ENCODE measurements at places on chromosomes 16 and 17. TPM values are rescaled to one million over a fixed set of nuclear protein-coding genes. Genes with fewer than 3 reads are reported as not detected.

- no peak for DNase-seq
Observed at GRCh38 chr17:75472119-75472518, 15.7 kb downstream of the TMEM94 start.

GRCh38 chr17:77496401-77496801 is 355.6 kb downstream of the SEC14L1 start:
- no peak for DNase-seq

- no peak for DNase-seq
Observed at GRCh38 chr16:6081320-6081976, 983.9 kb upstream of the EEF2KMT start.

DNA sequence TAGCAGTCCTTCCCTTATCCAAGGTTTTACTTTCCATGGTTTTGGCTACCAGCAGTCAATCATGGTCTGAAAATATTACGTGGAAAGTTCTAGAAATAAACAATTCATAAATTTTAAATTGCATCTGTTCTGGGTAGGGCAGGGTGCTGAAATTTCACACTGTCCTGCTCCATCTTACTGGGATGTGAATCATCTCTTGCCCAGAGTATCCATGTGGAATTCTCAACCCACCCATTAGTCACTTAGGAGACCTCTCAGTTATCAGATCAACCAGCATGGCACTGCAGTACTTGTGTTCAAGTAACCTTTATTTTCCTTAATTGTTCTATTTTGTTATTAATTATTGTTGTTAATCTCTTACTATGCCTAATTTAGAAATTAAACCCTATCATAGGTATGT is 202.8 kb upstream of the CPHXL start:
- DNase-seq: no peak

DNA sequence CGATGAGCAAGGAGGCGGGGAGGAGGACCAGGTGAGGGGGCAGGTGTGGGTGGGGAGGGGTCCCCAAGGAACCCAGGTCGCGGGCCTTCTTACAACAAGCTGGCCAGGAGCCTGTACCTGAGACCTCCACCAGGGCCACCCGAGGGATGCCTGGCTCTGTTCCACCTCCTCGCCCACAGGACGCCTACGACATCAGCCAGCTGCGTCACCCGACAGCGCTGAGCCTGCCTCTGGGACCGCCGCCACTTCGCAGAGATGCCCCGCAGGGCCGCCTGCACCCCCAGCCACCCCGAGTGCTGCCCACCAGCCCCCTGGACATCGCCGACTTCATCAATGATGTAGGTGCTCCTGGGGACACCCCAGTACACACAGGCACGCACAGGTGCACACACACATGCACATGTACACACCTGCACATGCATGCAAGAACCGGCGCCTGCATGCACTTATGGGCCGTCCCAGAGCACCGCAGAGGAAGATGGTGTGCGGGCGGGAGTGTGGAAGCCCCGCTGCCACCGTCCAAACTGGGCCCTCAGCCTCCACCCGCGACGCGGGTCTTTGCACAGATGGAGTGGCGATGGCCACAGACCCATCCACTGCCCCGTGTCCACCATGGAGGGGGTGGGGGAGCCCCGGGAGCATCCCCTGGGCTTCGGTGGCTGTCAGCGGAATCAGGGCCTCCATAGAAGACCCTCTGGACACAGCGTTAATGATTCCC is 6.6 kb downstream of the SLC22A31 start:
- no peak for DNase-seq

- no peak for DNase-seq
Observed at GRCh38 chr17:35541434-35541833, 4.0 kb upstream of the SLFN12L start.

- peak; percentile 35 for DNase-seq
Observed at GRCh38 chr17:11996722-11997146, 541 bp downstream of the ZNF18 start.

GRCh38 chr17:61275395-61275794 is 124.2 kb upstream of the TBX2 start:
- DNase-seq: no peak

DNA sequence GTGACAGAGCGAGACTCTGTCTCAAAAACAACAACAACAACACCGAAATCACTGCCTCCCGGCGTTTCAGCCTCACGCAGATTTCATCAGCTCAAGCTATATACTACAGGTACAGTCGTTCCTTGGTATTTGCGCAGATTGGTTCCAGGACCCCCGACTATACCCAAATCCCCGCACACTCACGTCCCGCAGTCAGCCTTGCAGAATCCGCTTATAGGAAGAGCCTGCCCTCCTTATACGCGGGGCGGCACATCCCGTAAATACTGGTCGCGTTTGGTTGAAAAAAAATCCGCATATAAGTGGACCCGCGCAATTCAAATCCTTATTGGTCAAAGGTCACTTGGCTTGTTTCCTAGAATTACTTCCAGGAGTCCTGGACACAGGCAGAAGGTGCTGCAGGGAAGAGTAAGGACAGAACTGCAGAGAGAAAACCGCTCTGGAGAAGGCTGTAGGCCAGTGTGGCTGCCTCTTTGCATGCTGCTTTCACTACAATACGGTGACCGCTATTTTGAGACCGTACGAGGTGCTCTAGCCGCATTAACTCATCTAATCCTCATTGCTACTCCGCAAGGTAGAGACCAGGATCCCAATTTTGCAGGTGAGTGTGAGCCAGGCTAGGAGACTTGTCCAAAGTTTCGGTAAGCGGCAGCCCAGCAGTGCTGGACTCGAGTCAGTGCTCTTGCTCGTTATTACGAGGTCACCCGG is 718 bp downstream of the NDUFAB1 start:
- DNase-seq: no peak

- no peak for DNase-seq
Observed at GRCh38 chr17:76710863-76711611, at the start of gene MXRA7. Gene MXRA7, minus strand, starts transcription at chr17:76710965. Its CDS starts 19 bp downstream, at chr17:76710946.

DNA sequence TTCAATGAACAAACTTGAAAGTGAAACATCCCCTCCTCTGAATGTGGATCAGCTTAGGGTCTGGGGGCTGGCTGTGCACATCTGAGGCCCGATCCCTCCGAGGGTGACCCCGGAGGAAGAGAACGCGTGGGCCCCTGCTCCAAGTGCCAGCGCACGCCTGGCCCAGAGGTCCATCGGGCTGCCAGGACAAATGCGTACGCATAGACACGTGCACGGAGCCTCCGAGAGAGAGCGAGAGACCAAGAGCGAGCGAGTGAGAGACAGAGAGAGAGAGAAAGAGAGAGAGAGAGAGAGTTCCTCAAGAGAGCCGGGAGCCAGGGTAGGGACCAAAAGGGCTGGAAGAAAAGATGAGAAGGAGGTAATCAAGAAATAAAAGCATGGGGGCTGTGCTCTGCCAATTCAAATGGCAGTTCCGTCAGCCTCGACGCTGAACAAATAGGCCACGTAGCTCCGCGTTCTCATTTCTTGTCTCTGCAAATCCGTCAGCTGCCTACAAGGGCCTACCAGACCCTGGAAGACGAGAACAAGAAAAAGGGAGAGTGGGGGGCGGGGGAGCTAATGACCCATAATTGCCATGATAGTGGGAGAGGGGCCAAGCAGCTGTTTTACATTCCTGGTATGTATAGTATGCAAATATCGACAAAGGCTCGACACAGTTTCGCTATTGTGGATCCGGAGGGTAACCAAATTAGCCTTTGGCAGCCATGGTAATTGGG is 435.3 kb upstream of the ZFHX3 start:
- no peak for DNase-seq

DNA sequence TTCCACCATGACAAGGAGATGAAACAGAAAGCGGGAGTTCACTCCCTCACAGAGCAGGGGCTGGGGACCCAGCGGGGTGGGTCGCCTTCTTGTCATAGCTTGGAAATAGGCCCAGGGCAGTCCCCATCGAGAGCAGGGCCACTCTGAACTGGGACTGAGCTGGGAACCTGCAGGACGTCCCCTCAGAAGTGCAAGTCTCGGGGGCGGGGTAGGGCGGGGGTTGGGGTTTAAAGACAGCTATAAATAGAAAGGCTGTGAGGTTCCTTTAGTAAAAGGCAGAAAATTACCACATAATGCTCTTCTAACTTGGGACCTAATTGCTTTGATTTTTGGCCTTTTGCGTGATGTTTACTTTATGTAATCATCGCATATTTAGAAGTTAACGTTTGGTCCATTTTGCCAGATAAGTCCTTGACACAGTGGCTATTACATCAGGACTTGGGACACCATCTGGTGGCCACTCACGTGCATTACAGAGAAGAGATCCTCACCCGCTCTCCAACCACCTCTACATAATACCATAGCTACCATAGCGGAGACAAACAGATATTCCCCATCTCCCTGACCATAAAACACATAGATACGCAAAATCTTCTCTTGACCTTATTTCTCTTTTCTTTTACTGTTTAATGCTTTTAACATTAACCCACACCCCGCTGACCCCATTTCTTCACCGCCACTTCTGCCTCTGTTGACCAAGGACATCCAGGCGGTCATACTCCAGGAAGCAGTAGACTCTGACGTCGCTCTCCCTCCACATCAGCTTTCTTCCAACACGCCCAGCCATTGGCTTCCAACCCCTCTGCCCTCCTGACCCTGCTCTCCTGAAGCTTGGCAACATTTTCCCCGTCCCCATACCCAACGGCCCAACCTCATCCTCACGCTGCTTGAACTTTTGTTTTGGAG is 27.5 kb upstream of the PIK3R6 start:
- DNase-seq: no peak

DNA sequence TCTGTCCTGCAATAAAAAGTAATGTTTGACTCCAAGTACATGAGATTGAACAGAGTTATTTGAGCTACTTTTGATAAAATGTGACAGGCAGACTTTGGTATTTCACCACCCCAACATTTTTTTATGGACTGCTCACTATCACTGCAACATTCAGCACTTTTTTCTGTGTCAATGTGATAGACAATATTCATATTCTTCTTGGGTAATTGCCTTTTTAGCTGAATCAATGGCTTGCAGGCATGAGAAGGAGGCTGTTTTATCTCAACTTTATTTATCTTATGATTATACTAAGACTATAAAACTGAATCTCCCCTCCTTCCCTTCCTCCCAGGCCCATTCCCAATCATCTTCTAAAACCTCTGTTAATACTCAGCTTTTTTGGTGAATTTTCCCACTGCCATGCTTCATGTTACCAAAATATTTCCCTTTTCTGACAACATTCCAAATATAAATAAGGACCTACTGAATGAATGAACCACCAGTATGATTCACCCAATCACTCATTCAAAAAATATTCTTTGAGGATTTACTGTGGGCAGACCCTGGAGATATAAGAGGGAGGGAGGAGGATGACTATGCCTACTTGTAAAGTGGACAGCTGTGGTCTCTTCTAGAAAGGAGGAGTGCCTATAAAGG is 67.6 kb downstream of the CDH13 start:
- no peak for DNase-seq

DNA sequence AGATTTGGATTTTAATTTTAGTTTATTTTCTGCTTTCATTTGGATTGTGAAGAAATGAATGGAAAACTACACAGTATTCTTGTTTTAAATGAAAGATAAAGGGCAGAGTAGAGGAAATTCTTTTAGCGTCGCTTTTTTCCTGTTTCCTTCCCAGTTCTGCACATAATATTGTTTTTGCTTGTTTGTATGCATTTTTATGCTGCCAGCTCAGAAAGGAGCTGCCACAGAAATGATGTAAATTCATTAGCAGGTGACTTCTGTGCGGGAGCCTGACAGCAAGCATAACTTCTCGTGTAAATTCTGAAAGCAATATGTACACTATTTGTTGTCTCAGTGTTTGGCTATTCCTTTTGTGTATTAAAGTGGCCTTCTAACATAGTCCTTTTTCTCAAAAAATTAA is 234.6 kb downstream of the PHKB start:
- no peak for DNase-seq

GRCh38 chr16:85753976-85754375 is 3.1 kb upstream of the C16orf74 start:
- DNase-seq: no peak

GRCh38 chr17:55770196-55770870 is 19.5 kb downstream of the PCTP start:
- DNase-seq: no peak

- DNase-seq: no peak
Observed at GRCh38 chr16:82655072-82655714, 28.4 kb downstream of the CDH13 start.

DNA sequence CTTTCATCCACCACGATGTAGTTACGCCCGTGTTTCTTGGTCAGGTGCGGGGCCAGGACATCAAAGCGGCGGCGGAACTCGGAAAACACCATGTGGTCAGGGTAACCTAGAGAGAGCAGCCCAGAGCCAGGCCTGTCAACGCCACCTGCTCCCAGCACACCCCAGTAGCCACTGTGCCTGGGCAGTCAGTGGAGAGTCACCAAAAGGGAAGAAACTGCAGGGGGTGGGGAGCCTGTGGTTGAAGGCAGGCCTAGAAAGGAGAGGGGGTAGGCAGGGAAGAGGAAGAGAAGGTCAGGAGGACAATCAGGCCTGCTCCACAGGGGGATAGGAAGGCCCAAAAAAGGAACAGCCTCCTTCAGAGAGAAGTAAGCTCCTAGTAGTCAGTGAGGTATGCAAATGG is 64.1 kb downstream of the PIPOX start:
- no peak for DNase-seq

DNA sequence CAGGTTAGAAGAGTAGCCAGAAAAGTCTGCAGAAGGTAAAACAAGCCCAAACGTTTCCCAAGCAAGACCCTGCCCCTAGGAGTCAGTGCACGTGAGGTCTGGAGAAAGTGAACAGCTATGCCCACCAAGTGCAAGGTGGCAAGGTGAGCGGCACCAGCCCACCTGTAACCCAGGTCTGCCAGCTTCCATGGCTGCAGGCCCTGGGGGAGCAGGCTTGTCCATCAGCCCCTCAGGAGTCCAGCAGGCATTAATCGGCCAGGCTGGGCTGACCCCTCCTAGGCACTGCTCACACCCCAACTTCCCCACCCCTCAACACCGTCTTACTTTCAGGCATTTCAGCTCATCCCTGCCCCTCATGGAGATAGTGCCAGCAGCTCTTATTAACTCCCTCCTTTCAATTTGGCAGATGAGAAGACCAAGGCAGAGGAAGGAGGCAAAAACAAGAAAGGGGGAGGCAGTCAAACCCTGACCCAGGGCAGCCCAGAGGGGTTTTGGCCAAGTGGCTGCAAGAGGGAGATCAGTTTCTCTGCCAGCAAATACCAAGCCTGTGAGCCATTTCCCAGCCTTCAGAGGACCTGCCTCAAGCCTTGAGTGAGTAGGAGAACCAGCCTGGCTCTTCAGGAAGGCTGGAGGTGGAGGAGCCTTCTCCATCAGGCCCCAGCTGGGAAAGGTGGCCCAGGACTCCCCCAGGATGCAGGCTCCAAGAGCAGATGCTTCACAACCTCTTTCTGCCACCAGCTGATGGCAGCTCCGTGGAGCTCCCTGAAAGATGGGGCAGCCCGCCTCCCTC is 14.7 kb downstream of the BEAN1 start:
- DNase-seq: no peak

GRCh38 chr17:61345061-61345460 is 54.6 kb upstream of the TBX2 start:
- no peak for DNase-seq

- no peak for DNase-seq
Observed at GRCh38 chr16:11109566-11109965, 146.4 kb downstream of the SOCS1 start.

The SOST gene
- not detected for total RNA-seq

The TBC1D26 gene
- total RNA-seq: not detected

The TMEM94 gene
- 19.3 TPM for total RNA-seq

The CIBAR2 gene
- total RNA-seq: not detected

The SYCE1L gene
- 1.1 TPM for total RNA-seq

The SEPTIN12 gene
- total RNA-seq: not detected

The HASPIN gene
- 1.4 TPM for total RNA-seq

The GPR142 gene
- not detected for total RNA-seq

The TMEM204 gene
- 32.4 TPM for total RNA-seq

The COX10 gene
- total RNA-seq: 31.0 TPM

The METRNL gene
- total RNA-seq: 84.4 TPM

The SPATA22 gene
- 0.41 TPM for total RNA-seq

The EVPLL gene
- 15.4 TPM for total RNA-seq

The NPIPA5 gene
- total RNA-seq: not detected

The GPR139 gene
- total RNA-seq: not detected

The ABCC11 gene
- total RNA-seq: 0.19 TPM

The FA2H gene
- 3.2 TPM for total RNA-seq

Measured in esophagus squamous epithelium (tissue), 5 donors.